CD4-positive, alpha-beta T cell treated with Interleukin-17A for 1 hour (primary cell): ENCODE measurements at places on chromosomes 1 and 21.

DNA sequence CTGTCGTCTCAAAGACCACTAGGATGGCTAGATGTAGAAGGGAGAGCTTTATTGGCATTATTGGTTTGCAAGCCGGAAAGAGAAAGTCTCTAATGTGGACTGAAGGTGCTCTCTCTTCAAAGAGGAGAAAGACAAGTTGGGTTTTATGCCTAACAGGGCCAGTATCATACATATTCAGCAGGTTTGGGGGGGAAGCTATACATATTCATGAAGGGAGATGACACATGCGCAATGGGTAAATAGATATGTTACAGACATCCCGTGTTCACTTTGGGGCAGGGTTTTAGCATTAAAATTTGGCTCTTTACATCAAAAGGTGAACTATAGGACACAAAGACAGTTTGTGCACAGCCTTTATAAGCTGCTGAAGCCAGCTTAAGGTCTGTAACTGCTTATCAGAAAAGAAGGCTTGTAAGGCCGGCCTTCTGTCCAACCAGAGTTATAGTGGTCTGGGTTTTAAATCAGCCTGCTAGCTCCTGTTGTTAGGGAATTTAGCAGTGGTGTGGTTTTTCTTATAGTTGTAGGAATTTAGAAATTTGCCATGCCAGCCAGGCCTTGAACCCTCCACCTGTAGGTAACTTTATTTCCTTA is 46.5 kb upstream of the LRRN2 start:
- DNase-seq: no peak

- DNase-seq: no peak
These were observed 1.5 kb upstream of the ST6GALNAC5 start for GRCh38 chr1:76865696-76866286.

- no peak for DNase-seq
These were observed 36.3 kb upstream of the CASZ1 start for GRCh38 chr1:10832703-10833102.

DNA sequence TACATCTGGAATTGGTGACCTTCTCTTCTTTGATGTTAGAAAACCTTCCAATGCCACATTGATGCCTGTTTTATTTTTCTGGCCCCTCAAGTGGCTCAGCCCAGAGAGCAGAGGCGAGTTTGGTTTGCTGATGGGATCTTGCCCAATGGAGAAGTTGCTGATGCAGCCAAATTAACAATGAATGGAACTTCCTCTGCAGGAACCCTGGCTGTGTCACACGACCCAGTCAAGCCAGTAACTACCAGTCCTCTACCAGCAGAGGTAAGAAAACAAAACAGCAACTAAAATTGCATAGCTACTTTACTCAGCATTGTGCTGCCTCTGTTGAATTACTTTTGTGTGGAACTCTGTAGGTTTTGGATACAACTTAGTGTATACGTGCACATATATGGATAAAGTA is 97.6 kb downstream of the CC2D1B start:
- no peak for DNase-seq
